ENCODE measurements at places on chromosomes 2 and 18.

GRCh38 chr18:23798824-23799223 lies 109.6 kb downstream of the LAMA3 start:
- no peak for DNase-seq

GRCh38 chr2:237185553-237185925 lies 99.8 kb downstream of the COPS8 start:
- DNase-seq: no peak

- DNase-seq: no peak
Measured at GRCh38 chr2:31337197-31337596, 77.3 kb downstream of the XDH start.

DNA sequence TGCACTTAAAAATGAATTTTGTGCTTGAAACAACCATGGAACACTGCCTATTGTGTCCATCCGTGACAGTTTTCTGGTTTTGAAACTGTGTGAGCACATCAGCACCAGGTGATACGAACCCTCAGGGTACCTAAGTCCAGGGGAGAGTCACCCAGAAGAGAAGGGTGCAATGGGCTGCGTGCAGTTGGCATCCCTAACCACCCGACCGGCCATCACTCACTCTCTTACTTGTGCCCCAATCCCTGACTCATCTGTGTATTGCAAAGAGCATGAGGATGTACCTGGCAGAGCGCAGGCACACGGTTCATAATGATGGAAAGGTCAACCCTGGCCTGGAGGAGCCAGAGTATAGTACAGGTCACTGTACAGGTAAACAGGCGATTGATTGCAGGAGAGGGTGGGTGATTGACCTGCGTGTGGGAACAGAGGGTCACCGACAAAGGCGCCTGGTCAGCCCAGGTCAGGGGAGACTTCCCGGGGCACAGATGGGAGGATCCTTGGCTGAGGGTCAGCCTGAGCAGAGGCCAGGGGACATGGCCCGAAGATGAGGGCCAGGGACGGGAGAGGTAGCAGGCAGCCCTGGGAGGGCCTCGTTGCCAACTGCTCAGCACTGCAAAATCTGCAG lies 160.3 kb downstream of the SEPTIN10 start:
- no peak for DNase-seq

GRCh38 chr2:88875736-88876135 lies 184.3 kb downstream of the RPIA start:
- no peak for DNase-seq
